ENCODE measurements at places on chromosomes 2 and 18. TPM values are rescaled to one million over a fixed set of nuclear protein-coding genes. Genes with fewer than 3 reads are reported as not detected.

Gene IL18R1
- 0.39 TPM for total RNA-seq

Gene INPP5D
- 124 TPM for total RNA-seq

Gene TXNDC2
- total RNA-seq, result not detected

Gene ALPG
- total RNA-seq, result not detected

Gene PROKR1
- not detected for total RNA-seq

Gene CCDC102B
- 9.2 TPM for total RNA-seq

Gene TEX44
- not detected for total RNA-seq

Gene KCNIP3
- total RNA-seq, result not detected

Gene HOXD12
- not detected for total RNA-seq

Gene KCNG3
- total RNA-seq, result not detected

Gene GALNT1
- 39.5 TPM for total RNA-seq

- no peaks in the 10 kb centered on the region for H3K27me3 ChIP-seq
- no peaks in the 10 kb centered on the region for H3K36me3 ChIP-seq
- no peak overlapping the region for H3K27ac ChIP-seq
These were observed 324.0 kb downstream of the TXNL1 start for GRCh38 chr18:56314396-56314795.

DNA sequence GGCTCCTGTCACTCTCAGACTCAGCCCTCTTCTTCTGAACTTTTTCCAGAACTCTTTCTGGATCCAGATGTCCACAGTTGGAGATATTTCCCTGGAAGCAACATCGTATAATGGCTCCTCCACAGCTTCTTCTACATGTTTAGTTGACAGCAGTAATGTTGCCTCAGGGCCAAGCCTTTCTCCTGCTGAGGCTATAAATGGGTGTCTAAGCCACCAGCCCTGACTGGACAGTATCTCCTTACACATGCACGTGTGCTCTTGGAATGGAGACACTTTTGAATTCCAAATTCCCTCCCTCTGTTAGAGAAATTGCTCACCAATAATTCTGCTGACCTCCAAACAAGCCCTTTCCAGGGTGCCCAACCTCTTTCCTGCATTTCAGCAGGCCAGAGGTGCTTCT is 156.2 kb upstream of the PIK3C3 start:
- H3K4me1 ChIP-seq, result no peaks in the 10 kb centered on the region
- no peak overlapping the region for H3K4me3 ChIP-seq
- H3K27ac ChIP-seq, result no peak overlapping the region
- no peaks in the 10 kb centered on the region for H3K36me3 ChIP-seq
- H3K27me3 ChIP-seq, result no peaks in the 10 kb centered on the region

- H3K4me1 ChIP-seq, result no peaks in the 10 kb centered on the region
- H3K4me3 ChIP-seq, result no peak overlapping the region
- H3K27me3 ChIP-seq, result peaks cover 1% of the 10 kb centered on the region
- no peak overlapping the region for H3K27ac ChIP-seq
These were observed 13.6 kb downstream of the CRIM1 start for GRCh38 chr2:36369163-36369562.

GRCh38 chr2:222336442-222336841 is 37.6 kb upstream of the PAX3 start:
- DNase-seq, result no peak
- H3K36me3 ChIP-seq, result no peaks in the 10 kb centered on the region
- H3K4me3 ChIP-seq, result no peak overlapping the region
- H3K27me3 ChIP-seq, result peaks cover 4% of the 10 kb centered on the region

DNA sequence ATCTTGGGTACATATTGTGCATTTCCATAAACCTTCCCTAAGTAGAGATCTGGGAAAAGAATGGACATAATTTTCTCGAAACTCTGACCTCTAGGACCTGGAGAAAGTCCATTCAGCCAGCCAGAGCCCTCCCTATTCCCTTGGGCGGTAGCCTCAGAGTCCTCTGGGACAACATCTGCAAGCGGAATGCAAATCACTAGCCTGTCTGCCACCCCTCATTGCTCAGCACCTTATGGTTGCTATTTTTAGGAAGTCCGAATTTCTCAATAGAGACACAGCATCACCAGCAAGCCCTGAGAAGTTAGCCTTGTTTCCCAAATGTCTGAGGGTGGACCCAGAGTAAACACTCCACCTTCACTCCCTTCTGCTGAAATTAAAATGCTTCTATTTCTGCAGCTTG is 17.6 kb upstream of the CD28 start:
- no peaks in the 10 kb centered on the region for H3K36me3 ChIP-seq
- DNase-seq, result no peak
- H3K27me3 ChIP-seq, result no peaks in the 10 kb centered on the region
- no peak overlapping the region for H3K4me3 ChIP-seq
- H3K27ac ChIP-seq, result no peak overlapping the region

GRCh38 chr18:76958692-76959341 is 136.5 kb downstream of the ZNF236 start:
- H3K4me3 ChIP-seq, result no peak overlapping the region
- H3K27me3 ChIP-seq, result no peaks in the 10 kb centered on the region
- H3K4me1 ChIP-seq, result peaks cover 14% of the 10 kb centered on the region
- peaks cover 41% of the 10 kb centered on the region for H3K36me3 ChIP-seq
- H3K27ac ChIP-seq, result no peak overlapping the region
- DNase-seq, result no peak

- no peak overlapping the region for H3K4me3 ChIP-seq
- H3K4me1 ChIP-seq, result peaks cover 2% of the 10 kb centered on the region
- no peaks in the 10 kb centered on the region for H3K27me3 ChIP-seq
- H3K27ac ChIP-seq, result no peak overlapping the region
- H3K36me3 ChIP-seq, result no peaks in the 10 kb centered on the region
These were observed 70.3 kb downstream of the TMEM237 start for GRCh38 chr2:201572846-201573508.

DNA sequence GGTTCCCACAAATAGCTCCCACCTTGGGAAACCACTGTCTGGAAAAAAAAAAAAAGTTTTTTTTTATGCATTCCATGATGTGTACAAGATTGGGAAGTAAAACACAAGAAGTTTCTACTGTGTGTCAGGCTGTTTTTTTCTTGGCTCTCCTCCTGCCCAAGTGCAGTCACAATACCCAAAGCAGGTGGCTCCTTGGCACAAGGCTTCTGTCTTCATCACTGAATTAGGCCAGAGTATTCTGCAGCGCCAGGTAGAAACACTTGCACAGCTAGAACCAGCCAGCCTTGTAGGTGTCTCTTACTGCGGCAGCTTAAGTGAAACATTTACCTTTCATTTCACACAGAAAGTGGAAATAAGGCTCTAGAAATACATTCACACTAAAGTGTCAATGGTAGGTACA is 23.8 kb upstream of the MAL start:
- H3K27me3 ChIP-seq, result peaks cover 30% of the 10 kb centered on the region
- H3K36me3 ChIP-seq, result no peaks in the 10 kb centered on the region
- peaks cover 4% of the 10 kb centered on the region for H3K4me1 ChIP-seq
- DNase-seq, result no peak

GRCh38 chr18:29629493-29630036 is 1413.0 kb downstream of the DSC3 start:
- no peaks in the 10 kb centered on the region for H3K4me1 ChIP-seq
- no peak overlapping the region for H3K4me3 ChIP-seq
- no peaks in the 10 kb centered on the region for H3K27me3 ChIP-seq
- DNase-seq, result no peak

GRCh38 chr18:32549248-32550110 is 78.8 kb upstream of the GAREM1 start:
- no peaks in the 10 kb centered on the region for H3K36me3 ChIP-seq
- DNase-seq, result peak; percentile 26
- no peak overlapping the region for H3K4me3 ChIP-seq

DNA sequence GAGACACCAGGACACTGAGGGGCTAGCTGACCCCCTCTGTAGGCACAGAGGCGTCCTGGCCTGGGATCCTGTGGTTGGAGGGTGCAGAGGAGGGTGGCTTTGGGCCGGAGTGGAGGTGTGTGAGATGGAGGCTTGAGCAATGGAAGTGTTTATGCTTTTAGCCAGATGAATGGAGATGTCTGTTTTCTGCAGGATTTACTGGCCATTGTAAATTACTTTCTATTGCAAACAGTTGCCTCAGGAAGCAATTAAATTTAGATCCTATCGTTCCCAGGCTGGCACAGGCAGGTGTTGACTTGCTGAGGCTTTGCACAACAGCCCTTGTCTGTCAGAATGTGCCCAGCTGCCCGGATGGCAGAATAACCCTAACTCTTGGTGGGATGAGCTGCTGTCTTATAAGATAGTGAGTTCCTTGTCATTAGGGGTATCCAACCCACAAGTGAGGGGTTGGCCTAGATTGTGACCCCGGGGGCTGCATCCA is 1.8 kb upstream of the ARID5A start:
- H3K36me3 ChIP-seq, result no peaks in the 10 kb centered on the region
- no peak overlapping the region for H3K27ac ChIP-seq
- peaks cover 19% of the 10 kb centered on the region for H3K4me1 ChIP-seq
- DNase-seq, result no peak
- H3K4me3 ChIP-seq, result no peak overlapping the region

DNA sequence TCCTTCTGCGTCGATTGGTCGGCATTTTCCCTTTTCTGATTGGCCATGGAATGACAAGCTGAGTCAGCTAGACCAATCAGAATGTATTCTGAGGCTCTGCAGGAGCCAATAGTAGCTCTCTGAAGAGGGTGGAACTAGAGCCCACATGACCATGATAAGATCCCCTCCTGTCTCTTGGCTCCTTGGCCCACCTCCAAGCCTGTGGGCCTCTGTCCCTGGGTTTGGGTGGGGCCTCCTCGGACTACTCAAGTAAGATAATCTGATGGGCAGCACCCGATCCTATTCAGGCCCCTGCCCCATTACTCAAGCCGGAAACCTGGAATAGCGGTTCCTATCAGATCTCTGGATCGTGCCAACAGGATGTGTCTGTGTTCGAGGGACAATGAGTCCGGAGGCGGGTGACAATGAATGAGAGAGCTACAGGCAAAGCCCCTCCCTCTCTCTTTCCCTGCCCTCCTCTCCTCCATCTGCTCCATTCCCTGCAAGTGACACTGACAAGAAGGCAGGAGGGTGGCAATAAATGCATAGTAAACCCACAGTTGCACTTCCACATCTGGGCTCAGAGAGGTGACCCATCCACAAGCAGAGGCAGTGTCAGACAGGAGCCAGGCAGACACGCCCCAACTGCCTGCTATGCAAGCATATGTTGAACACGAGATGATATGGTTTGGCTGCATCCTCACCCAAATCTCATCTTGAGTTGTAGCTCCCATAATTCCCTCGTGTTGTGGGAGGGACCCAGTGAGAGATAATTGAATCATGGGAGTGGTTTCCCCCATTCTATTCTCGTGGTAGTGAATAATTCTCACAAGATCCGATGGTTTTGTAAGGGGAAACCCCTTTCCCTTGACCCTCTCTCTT is 114.7 kb downstream of the TNS1 start:
- no peak overlapping the region for H3K4me3 ChIP-seq
- peaks cover 6% of the 10 kb centered on the region for H3K4me1 ChIP-seq
- H3K36me3 ChIP-seq, result no peaks in the 10 kb centered on the region

GRCh38 chr2:28325567-28326468 is 66.8 kb upstream of the FOSL2 start:
- no peak overlapping the region for H3K4me3 ChIP-seq
- no peak overlapping the region for H3K27ac ChIP-seq
- DNase-seq, result no peak
- no peaks in the 10 kb centered on the region for H3K27me3 ChIP-seq
- no peaks in the 10 kb centered on the region for H3K4me1 ChIP-seq
- H3K36me3 ChIP-seq, result peaks cover 8% of the 10 kb centered on the region

DNA sequence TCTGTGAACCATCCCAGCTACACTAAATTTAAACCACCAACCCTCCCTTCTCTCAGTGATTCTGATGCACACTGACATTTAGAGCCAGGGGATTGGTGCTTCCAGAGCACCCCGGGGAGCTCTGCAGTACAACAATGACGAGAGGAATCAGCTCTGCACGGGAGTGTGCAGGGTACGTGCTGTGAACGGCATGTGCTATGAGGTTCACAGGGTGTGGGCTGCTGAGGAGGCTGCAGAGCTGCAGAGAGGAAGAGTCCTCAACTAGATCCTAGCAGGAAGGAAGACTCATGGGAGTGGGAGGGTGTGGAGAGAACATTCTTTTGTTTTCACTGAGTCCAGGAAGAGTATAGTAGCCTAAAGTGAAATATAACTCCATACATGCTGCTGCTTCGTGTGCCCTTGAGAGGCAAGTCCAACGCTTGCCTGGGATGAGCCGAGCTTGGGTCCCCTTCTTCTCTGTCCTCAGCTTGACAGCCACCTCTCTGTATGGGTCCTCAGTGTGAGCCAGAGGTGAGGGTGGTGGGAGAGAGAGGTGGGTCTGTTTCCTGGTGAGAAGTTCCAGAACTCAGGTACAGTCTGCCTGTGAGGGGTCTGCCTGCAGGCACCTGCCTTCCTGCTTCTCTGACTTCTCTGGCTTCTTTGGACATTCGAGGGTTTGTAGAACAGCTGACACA is 118.8 kb downstream of the CTIF start:
- DNase-seq, result no peak
- H3K36me3 ChIP-seq, result no peaks in the 10 kb centered on the region
- H3K27ac ChIP-seq, result no peak overlapping the region
- no peaks in the 10 kb centered on the region for H3K4me1 ChIP-seq

- H3K36me3 ChIP-seq, result peaks cover 2% of the 10 kb centered on the region
- H3K4me1 ChIP-seq, result peaks cover 4% of the 10 kb centered on the region
- no peak for DNase-seq
- no peak overlapping the region for H3K4me3 ChIP-seq
These were observed 61.4 kb upstream of the MSTN start for GRCh38 chr2:190123956-190124355.

- H3K36me3 ChIP-seq, result no peaks in the 10 kb centered on the region
- H3K4me3 ChIP-seq, result no peak overlapping the region
- DNase-seq, result no peak
- peak overlapping the region; percentile 63 for H3K27ac ChIP-seq
These were observed 11.4 kb upstream of the NR4A2 start for GRCh38 chr2:156343940-156344301.

- no peak overlapping the region for H3K4me3 ChIP-seq
- H3K36me3 ChIP-seq, result no peaks in the 10 kb centered on the region
- DNase-seq, result no peak
- H3K4me1 ChIP-seq, result no peaks in the 10 kb centered on the region
- H3K27me3 ChIP-seq, result no peaks in the 10 kb centered on the region
These were observed 306.2 kb upstream of the KCNJ3 start for GRCh38 chr2:154392256-154392655.

Measured in naive thymus-derived CD8-positive, alpha-beta T cell (primary cell).